ENCODE measurements at places on chromosomes 2 and 18.

DNA sequence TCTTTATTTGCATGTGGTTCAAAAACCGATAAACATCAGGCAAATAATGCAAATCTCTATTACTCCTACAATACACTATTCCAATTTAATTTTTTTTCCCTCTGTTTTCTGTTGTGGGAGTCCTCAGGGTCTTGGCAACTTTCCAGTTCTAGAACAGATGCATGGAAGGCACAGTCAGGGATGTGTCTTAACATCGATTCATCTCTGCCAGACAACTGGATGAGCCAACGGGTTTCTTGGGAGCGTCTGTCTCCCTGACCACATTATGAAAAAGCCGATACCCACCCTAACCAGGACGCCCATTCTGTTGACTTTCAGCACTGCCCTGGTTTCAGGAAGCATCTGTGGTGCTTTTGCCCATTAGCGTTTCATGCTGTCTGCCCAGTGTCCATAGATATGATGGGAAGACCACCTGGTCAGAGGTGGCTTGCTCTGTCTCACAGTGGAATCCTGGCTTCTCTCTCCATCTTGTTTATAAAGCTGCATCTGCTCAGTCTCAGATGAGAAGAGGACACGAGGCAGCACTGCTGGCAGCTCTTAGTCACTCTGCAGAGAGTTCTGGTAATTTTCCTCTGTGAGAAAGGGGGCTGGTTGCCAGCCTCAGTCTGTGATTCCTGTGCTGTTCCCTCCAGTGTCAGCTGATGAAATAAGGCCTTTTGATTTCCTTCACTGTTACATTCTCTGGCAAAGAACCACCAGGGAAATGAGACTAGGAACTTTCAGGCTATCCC lies 57.9 kb upstream of the KCNE4 start:
- no peak overlapping the region for H3K4me3 ChIP-seq
- no peaks in the 10 kb centered on the region for H3K36me3 ChIP-seq
- no peak for DNase-seq

DNA sequence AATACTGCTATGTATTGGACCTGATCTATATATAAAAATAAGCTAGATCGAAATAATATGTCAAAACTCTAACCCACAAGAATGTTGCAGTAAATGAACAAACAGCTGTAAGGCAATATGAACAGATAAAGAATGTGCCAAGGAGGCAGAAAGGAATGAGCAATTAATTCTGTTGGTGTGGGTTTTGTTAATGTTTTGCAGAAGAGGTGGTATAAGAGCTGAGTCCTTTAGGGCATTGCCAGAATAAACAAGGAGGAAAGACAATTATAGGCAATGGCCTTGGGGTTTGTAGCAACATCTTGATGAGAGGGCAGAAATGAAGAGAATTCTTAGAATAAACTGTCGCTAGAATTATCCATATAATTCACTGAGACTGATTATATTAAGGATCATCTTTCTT lies 240.9 kb upstream of the GULP1 start:
- no peak for DNase-seq
- no peaks in the 10 kb centered on the region for H3K27me3 ChIP-seq

- H3K36me3 ChIP-seq = no peaks in the 10 kb centered on the region
- peaks cover 4% of the 10 kb centered on the region for H3K4me1 ChIP-seq
- DNase-seq = no peak
- no peak overlapping the region for H3K27ac ChIP-seq
- no peak overlapping the region for H3K4me3 ChIP-seq
- H3K27me3 ChIP-seq = no peaks in the 10 kb centered on the region
Measured at GRCh38 chr2:62186156-62186905, 9.6 kb upstream of the B3GNT2 start.

DNA sequence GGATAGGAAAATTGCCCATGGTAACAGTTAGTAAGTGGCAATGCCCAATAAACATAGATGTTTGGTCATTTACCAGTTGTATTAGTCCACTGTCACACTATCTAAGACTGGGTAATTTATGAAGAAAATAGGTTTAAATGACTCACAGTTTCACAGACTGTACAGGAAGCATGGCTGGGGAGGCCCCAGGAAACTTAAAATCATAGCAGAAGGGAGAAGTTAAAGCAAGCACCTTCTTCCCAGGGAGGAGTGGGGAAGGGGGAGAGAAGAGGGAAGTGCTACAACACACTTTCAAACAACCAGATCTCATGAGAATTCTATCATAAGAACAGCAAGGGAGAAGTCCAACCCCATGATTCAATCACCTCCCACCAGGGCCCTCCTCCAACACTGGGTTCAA lies 23.4 kb downstream of the NR4A2 start:
- H3K27ac ChIP-seq = peak overlapping the region; percentile 37
- no peaks in the 10 kb centered on the region for H3K36me3 ChIP-seq
- peaks cover 13% of the 10 kb centered on the region for H3K4me1 ChIP-seq
- peaks cover 39% of the 10 kb centered on the region for H3K27me3 ChIP-seq
